Islet precursor cell (in vitro differentiated cells): ENCODE measurements at places on chromosomes 6 and 20.

GRCh38 chr6:146657432-146657831, 58.7 kb downstream of the ADGB start:
- no peak for DNase-seq

DNA sequence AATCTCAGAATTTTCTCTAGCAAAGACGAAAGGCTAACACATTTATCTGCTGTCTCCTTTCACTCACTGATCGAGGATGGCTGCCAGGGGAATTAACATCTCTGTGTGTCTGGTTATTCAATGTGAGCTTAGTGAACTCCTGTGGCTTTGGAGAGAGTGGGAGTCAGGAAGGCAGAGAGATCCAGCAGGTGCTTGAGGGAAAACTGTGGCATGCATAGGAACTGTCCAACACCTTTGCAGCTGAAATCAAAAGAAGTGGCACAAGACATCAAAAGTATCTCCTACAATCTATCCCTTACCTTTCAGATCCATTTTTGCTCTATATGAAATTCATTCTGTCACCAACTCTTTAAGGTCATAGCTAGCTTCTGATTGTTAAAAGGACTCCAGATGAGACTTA, 11.8 kb upstream of the FAM184A start:
- DNase-seq: no peak

DNA sequence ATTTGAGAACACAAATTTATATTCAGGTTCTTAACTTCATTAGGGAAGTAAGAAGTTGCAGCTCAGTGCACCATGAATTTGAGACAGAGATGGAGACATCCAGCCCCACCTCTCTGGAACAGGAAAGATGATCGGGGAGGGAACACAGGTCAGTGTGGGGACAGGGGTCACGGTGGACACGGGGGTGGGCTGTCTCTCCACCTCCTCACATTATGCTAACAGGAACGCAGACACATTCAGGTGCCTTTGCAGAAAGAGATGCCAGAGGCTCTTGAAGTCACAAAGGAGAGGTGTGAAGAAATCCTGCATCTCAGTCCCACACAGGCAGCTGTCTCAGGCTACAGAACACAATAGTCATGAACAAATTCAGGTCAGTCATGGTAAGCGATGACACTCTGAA, 3.1 kb downstream of the HLA-C start:
- no peak for DNase-seq

GRCh38 chr20:21702553-21703470, 2.7 kb upstream of the PAX1 start:
- peak; percentile 93 for DNase-seq

GRCh38 chr6:155782739-155783459, 327.3 kb upstream of the NOX3 start:
- no peak for DNase-seq

GRCh38 chr6:160160450-160160849, 38.8 kb downstream of the SLC22A1 start:
- no peak for DNase-seq

DNA sequence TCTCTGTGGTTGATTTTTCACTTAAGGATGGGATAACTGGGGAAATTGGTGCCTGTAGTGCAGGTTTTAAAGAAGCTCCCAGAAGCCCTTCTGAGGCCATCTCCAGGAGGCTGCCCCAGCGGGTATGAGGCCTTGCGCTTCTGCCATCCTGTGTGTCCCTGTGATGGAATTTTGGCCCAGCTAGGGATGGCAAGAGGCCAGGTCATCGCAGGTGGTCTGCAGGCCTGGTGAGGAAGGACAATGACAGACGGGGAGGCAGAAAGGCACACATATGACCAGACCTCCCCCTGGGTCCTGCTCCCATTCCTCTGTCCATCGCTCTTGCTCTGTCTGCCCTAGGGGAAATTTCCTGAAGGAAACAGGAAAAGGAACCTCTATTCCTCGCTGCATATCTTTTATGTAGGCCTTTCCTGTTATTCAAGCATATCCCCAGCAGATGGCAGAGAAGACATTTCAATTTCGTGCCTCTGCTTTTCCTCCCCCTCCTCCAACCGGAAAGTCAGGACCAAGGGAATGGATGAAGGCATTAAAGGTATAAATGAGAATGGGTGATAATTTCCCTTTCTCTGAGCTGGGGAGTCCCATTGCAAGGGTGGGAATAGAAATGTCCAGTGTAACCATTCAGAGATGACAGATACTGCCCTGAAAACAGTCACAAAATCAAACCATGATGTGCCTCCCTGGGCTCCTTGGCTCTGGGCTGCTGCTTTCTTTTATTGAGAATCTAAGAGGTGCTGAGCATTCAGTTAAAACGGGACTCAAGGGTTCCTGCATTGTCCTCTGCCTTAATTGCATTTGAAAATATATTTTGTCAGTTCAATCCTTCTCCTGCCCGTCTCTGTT, 17.6 kb upstream of the HLA-F start:
- peak; percentile 65 for DNase-seq

GRCh38 chr20:21272279-21272678, 30.9 kb upstream of the XRN2 start:
- no peak for DNase-seq

- no peak for DNase-seq
Measured at GRCh38 chr6:161273274-161273751, 548 bp downstream of the AGPAT4 start.

DNA sequence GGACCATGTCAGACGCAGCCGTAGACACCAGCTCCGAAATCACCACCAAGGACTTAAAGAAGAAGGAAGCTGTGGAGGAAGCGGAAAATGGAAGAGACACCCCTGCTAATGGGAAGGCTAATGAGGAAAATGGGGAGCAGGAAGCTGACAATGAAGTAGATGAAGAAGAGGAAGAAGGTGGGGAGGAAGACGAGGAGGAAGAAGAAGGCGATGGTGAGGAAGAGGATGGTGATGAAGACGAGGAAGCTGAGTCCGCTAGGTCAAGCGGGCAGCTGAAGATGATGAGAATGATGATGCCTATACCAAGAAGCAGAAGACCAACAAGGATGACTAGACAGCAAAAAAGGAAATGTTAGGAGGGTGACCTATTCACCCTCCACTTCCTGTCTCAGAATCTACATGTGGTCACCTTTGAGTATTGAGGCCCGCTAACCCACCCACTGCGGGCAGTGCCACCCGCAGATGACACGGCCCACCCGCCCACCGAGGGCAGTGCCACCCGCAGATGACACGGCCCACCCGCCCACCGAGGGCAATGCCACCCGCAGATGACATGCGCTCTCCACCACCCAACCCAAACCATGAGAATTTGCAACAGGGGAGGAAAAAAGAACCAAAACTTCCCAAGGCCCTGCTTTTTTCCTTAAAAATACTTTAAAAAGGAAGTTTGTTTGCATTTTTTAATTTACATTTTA, 43.3 kb downstream of the MGME1 start:
- no peak for DNase-seq

GRCh38 chr20:16472045-16472872, 101.0 kb downstream of the KIF16B start:
- DNase-seq: no peak

DNA sequence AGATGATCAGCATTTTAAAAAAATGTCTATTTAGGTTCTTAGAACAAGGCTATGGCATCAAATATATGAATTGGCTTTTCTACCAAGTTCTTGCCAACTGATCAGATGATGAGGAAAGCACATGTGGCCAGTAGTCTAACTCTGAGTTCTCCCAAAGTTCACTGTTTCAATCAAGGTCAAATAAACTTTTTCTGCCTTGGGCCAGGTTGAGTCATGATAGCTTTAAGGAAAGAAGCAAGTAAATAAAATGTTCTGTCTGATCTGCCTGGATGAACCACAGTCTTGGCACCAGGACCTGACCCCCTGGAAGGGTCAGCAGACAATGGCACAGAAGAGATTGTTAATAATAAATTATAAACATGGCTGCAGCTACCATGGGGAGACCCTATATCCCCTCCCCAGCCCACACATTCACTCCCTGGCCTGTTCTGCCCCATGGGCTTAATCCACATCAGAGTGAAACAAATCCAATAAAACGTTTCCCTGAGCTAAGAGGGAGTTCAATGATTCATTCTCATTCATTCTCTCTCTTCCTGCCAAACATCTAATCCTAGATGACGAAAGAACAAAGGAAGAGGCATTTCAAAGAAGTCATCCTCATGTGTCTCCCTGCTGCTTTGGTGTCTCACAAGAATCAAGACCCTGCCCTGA, 661.6 kb downstream of the DHX35 start:
- DNase-seq: no peak

- DNase-seq: no peak
Measured at GRCh38 chr20:8766868-8767390, 302.0 kb upstream of the PLCB4 start.

DNA sequence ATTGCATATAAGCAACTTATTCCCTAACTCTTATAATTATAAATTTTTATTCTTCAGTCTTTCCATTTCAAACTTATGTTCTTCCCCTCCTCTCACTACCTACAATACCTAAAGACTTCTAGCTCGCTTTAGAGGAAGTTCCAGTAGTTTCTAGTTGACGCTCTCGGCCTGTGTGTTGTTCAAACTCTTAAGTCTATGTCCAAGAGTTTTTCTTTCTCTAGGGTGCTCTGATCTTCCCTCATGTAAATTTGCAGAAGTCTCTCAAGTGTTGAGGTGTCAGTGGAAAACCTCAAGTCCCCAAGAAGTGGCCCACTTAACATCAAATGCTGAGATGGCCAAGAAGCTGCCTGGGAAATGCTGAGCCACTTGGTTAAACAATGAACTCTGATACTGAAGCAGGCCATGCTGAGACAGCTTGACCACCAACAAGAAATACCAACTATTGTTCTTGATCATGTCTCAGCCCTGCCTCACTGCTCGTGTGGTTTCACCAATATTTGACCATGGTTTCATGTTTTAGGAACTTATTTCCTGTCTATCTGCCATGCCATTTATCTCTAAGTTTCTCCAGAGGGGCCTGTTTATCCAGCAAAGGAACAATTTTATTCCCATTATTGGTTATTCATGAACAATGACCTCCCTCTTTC, 100.9 kb upstream of the TCF21 start:
- no peak for DNase-seq

GRCh38 chr6:122154912-122155575, 244.4 kb upstream of the HSF2 start:
- DNase-seq: no peak

GRCh38 chr20:34907616-34908469, 31.4 kb downstream of the ACSS2 start:
- DNase-seq: peak; percentile 78

DNA sequence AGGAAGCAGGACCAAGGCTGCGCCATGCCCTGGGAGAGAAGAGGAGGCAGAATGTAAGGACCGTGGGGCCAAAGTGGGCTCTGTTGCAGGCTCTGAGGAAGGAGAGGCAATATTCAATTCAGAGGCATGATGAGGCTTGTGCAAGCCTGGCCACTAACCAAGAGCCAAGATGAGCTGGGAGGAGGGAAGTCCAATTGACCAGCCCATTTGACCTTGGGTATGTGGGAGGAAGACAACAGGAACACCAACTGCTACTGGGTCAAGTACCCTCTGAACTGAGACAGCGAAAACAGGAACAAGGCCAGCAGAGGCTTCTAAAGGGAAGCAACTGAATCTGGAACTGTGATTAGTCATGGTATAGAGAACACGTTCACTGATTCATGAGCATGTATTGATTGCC, 779.6 kb downstream of the MAFB start:
- DNase-seq: no peak

DNA sequence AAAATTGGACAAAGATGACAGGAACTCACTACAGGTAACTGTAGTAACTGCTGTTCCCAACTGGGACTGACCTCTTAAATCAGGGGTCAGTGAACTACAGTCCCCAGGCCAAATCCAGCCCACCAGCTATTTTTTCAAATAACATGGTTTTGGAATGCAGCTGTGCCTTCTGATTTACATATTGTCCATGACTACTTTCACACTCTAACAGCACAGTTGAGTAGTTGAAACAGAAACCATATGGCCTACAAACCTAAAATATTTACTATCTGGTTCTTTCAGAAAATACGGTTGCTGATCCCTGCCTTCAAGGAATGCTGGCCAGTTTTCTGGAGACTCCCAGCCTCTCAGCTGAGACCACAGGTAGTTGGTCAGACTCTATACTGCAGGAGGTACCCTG, 196.9 kb upstream of the PRND start:
- no peak for DNase-seq

DNA sequence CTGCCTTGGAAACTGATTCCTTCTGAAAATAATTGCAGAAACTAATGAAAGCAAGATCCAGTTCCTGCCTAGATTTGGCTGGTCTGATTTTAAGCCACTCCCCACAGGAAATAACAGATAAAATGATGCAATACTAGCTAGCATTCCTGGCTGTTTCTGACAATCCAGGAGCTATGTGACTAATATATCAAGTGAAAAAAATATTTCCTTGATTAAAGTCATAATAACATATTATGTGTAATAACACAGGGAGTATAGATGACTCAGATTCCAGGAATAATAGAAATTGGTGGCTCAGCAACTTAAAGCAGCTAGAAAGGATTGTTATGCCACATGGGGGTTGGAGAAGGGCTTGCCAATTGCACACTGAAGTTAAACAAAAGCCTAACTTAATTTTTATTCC, 182.7 kb upstream of the SALL4 start:
- no peak for DNase-seq

DNA sequence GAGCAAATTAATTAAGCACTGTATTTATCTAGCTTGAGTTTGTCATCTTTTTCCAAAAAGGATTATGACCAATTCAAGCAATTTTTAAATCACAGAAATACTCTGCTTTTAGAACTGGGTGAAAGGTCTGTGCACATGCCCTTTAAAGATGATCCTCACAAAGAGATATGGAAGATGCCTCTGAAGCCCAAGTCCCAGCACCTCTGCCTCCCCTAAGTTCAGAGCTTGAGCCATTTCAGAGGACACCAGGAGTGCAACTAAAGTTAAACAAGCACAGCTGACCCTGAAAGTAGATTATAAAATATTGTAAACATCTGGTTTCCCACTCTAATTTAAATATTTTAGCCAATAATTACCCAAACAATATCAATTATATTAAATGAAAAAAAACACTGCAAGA, 139.5 kb upstream of the BEND6 start:
- DNase-seq: no peak

GRCh38 chr6:93962566-93962965, 543.2 kb upstream of the EPHA7 start:
- DNase-seq: peak; percentile 52

DNA sequence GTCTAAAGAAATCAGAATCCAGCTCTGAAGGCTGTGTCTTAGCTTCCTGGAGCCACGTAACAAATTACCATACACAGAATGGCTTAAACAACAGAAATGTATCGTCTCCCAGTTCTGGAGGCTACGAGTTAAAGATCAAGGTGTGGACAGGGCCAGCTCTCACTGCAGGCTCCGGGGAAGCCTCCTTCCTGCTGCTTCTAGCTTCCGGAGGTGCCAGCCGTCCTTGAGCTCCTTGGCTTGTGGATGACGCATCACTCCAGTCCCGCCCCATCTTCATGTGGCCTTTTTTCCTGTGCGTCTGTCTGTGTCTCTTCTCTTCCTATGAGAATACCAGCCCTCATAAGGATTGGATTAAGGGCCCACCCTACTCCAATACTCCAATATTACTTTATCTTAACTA, 319.1 kb upstream of the QKI start:
- no peak for DNase-seq

- no peak for DNase-seq
Measured at GRCh38 chr6:121767211-121767610, 331.8 kb downstream of the GJA1 start.

- peak; percentile 57 for DNase-seq
Measured at GRCh38 chr20:3651204-3651962, 11.8 kb downstream of the GFRA4 start.

GRCh38 chr20:5482791-5483190, 166.0 kb upstream of the PROKR2 start:
- peak; percentile 20 for DNase-seq
